ENCODE measurements at places on chromosomes 12 and 14. TPM values are rescaled to one million over a fixed set of nuclear protein-coding genes. Genes with fewer than 3 reads are reported as not detected.

DNA sequence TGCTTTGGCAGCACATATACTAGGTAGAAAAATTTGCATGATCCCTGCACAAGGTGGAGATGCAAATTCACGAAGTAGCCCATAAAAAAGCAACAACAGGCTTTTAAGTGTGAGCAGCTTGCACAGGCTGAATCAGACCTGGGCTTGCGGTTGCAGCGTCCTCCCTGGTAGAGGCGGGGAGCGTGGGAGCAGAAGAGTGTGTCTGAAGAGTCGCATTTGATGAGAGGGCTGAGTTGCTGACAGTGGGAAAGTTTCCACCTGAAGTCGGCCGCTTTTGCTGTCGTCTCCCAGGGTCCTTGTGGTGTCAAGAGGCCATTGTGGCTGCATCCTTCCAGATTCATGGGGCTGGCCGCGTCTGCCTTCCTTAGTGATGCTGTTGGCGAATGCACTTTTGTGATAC is 6.2 kb downstream of the AACS start:
- no peak for DNase-seq

DNA sequence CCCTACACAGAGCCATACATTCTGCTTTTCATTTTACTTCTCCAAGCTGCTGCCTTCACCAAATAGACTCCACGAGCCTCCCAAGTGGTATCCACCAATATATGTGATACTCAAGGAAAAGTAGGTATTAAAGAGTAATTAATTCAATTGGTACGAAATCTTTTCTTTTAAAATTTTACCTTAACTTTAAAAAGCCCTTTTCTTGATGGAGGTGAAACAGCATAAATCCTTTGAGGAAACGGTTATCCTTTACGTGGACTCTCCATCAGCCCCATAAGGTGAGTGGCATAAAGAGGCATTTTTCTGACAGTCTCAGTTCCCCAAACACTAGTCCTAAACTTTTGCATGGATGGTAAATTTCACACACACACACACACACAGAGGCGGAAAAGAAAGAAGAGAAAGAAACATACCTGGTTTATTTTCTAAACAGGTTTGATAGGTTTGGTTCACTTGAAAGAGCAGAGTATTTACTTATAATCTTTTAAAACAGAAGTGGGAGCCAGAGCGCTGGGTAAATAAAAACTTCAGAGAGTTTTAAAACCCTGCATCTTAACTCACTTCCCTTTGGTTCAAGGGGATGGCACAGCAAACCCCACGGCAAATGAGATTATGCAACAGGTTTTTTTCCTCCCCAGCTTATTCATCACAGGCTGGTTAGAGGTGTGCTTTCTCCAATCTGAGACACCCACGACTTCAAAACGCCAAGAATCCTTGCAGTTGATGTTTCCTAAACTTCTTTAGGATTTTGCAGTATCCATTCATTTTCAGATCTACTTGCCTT is 1.9 kb downstream of the DUSP16 start:
- peak; percentile 28 for DNase-seq

DNA sequence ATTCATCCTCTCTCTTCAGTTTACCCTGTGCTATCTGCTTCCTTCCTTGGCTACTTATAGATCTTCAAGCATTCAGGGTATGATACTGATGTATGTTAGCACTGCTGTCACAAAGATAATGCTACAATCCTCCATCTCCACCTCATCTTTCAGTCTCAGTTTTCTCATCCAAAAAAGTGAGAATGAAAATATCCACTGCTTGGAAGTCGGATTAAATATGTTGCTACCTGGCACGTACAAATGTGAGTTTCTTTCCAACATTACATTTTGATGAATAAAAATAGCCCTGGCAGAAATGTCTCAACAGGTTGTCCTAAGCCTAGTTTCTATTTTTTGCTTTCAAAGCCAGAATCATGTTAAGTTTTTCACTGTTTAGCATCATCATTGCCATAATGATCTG is 149.9 kb downstream of the PTPN11 start:
- DNase-seq: no peak

DNA sequence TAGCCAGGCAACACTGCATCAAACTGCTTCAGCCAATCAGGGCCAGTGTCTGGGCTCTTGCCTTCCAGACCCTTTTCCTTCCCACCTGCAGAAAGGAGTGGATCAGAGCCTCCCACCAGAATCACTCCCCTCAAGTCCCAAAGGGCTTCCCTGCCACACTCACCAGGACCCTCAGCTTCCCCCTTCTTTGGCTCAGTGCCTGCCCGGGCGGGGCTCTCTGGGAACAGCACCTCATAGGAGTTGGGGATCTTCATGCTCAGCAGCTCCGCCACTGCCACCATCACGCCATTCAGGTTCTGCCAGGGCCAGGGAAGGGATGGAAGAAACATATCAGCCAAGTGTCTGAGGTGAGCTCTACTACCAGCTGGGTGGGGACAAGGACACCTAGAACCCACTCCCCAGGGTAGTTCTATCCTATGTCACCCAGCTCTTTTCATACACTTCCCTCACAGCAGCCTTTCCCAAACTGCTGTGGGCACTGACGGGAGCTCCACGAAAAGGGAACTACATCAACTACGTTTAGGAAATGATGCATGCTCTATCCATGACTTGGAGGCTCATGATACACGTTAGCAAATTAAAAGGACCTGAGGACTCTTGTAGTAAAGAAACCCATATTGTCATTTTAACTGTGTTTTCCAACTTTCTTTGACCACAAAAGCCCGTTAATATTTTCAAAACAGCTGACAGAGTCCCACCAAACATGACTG is 9.4 kb upstream of the PRKAG1 start:
- DNase-seq: peak; percentile 30

DNA sequence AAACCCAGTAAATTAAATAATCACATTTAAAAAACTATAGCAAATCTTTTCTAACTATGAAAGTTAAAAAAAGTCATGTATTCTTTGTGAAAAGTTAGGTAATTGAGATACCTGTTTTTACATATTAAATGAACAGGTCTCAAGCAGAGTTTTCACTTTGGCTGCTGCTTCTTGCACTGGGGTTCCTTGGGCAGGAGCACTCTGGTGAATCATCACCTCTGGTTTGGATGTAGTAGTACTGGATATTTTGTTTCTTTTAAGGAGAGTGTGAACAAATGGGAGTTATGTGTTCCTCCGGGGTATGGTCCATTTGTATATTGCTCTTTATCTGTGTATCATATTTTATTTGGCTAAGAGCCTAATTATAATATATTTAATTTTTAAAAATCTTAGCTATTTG is 82.7 kb downstream of the FUT8 start:
- no peak for DNase-seq

DNA sequence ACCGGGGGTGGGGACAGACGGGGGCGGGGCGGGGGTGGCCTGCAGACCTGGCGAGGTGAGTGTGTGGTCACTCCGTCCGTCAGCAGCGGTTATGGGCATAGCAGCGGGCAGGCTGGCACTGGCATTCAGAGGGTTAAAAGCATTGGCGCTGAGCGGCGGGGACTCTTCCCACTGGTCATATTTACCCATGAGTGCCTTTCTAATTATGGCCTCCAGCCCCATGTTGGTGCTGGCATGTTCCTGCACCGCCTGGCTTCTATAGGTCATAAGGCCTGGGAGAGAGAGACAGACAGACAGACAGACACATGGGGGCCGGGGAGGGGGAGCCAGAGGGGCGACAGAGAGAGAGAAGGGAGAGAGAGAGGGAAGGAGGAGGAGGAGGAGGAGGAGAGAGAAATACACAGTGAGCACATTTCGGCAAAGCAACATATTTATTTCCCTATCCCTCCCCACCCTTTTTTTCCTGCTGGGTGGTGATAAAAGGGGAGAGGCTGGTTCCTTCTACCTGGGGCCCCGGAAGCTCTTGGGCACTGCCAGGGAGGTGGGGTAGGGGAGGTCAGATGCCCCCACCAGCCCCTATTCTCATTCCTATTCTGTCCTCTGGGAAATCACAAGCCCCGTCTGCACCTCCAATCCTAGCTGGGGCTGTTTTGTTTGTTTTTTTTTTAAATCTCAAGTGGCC is 32.6 kb downstream of the RFLNA start:
- no peak for DNase-seq

DNA sequence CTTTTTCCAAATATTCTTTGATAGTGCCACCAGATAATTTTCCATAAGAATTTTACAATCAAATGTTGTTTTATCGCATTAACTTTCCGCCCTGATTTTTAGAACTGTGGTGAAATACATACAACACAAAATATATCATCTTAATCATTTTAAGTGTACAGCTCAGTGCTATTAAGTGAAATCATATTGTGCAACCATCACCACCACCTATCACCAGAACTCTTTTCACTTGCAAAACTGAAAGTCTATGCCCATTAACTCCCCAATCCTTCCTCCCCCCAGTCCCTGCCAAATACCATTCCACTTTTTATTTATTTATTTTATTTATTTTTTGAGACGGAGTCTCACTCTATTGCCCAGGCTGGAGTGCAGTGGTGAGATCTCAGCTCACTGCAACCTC is 36.6 kb downstream of the CDKL1 start:
- DNase-seq: no peak

DNA sequence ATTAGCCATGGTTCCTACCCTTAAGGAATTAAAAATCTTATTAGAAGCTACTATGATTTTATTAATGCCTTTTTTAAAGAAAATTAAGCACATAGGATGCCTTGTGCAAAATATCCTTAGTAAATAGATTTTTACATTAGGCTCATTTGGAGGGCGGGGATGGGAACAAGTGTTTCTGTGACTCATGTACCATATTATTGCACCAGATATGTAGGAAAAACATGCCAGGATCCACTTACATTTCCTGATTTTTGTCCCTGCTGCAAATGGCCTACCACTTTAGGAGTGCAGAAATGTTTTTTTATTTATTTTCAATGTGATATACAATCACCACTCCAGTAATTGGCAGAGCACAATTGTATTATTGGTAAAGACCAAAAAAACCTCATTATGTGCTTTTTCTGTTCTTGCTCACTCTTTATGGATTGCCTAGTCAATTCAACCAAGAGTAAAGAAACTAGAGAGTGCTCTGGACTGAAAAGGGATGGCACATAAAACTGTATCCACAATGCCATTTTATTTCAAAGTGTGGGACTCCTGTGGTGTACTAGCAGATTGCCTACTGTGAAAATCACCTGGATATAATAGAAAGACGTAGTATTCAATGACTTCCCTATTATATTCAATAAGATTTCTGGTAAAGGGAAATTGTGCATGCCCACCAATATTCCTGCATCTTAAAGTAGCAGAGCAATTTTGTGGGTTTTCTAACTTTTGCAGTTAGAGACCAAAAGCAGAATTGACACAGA is 86.9 kb downstream of the ANO6 start:
- DNase-seq: no peak

GRCh38 chr12:131123817-131124216 is 170.1 kb downstream of the ADGRD1 start:
- DNase-seq: no peak

GRCh38 chr14:75831952-75832351 is 149.8 kb downstream of the TGFB3 start:
- DNase-seq: no peak

The CFAP251 gene
- 0.24 TPM for total RNA-seq

The RAD52 gene
- total RNA-seq: 16.6 TPM

The PPP1R36 gene
- total RNA-seq: 0.28 TPM

The HEBP1 gene
- 5.0 TPM for total RNA-seq

The LAG3 gene
- 2.0 TPM for total RNA-seq

The PRB2 gene
- total RNA-seq: not detected

The SERPINA5 gene
- 2.6 TPM for total RNA-seq

The TNFRSF1A gene
- 83.5 TPM for total RNA-seq

The CCDC177 gene
- total RNA-seq: 0.17 TPM

The SAMD15 gene
- 0.48 TPM for total RNA-seq

The KCNH3 gene
- total RNA-seq: 0.97 TPM

The PPM1A gene
- total RNA-seq: 21.6 TPM
